ENCODE measurements at places on chromosomes 5 and 9.
A peak's percentile ranks its signal among the peaks of the same experiment; 100 is the strongest.

GRCh38 chr5:22678886-22679285 is 174.3 kb downstream of the CDH12 start:
- DNase-seq = no peak

GRCh38 chr9:114899461-114899860 is 30.9 kb downstream of the TNFSF8 start:
- DNase-seq = no peak

DNA sequence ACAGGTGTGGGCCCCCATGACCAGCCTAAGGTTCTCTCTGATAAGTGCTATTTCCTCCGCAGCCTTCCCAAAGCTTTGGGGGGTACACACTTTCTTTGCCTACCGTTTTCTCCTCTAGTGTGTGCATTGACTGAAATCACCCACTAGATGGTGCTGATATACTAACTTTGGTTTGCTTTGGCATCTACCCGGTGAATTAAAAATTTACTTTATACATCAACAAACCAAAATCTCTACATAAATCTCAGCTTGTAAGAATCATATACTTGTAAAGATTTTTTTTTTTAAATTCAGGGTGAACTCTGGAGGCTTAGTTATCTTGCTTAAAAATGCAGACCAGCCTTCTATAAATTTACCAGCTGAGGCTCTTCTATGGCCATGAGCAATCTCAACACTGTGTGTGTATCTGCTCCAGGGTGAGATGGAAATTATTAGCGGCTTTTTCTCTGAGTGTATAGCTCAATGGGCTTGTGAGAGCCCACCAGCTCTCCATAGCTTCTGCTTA is 475.7 kb upstream of the TNC start:
- no peak for DNase-seq

GRCh38 chr5:142853682-142854081 is 83.5 kb downstream of the ARHGAP26 start:
- no peak for DNase-seq

- DNase-seq = no peak
These were observed 100.7 kb downstream of the CACNA1B start for GRCh38 chr9:137978262-137978714.

DNA sequence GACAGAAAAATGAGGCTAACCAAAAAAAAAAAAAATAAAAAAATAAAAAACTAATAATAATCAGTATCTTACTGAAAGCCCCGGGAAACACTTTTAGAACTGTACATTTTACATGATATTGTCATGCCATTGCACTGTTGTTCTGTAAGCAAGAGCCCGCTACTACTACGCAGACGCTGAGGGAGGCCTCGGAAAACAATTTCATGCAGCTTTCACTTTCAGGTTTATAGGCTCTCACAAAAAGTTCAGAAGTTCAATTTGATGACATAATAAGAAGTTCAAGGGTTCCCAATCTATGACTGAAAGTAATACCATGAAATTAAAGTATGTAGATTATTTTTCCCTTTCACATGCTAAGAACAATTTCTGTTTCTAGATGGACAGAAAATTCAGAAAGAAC is 318.3 kb upstream of the ITGA1 start:
- peak; percentile 4 for DNase-seq

DNA sequence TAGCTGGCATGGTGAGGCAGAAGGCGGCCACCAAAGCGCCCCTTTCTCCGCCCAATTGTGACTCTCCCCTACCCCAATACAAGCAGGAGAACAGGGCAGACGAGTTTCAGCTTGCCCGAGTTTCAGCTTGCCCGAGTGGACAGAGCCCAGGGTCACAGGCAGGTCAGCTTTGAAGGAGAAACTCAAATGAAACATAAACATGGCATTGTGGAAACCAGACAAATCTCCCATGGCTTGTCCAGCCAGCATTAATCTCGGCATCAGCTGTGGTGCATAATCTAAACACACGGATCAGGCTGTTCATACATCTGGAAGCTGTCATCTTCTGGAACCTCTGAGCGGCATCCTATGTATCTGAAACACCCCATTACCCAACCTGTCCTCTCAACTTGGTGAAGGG is 16.9 kb downstream of the PTCH1 start:
- no peak for DNase-seq

DNA sequence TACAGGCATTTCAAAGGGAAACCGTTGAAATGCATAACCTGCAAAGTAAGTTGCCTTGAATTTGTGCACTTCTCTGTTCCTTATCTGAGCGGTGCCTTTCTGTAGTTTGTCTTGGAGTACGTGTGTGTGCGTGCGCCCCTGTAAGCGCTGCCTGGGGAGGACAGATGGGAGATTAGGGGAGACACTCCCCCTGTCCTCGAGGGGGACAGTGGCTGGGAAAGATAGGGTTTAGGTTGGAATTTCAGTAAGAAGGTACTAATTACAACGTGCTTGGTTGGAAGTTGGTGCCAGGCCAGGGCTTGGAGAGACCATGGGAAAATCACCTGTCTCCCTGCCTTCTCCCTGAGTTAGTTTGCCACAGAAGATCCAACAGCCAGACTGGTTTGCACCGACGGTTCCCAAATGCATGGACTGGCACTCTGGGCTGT is 73.2 kb downstream of the PIK3R1 start:
- no peak for DNase-seq

- no peak for DNase-seq
These were observed 10.7 kb downstream of the SLC25A25 start for GRCh38 chr9:128078504-128079434.

- DNase-seq = no peak
These were observed 176.4 kb upstream of the PITX1 start for GRCh38 chr5:135210286-135211055.

DNA sequence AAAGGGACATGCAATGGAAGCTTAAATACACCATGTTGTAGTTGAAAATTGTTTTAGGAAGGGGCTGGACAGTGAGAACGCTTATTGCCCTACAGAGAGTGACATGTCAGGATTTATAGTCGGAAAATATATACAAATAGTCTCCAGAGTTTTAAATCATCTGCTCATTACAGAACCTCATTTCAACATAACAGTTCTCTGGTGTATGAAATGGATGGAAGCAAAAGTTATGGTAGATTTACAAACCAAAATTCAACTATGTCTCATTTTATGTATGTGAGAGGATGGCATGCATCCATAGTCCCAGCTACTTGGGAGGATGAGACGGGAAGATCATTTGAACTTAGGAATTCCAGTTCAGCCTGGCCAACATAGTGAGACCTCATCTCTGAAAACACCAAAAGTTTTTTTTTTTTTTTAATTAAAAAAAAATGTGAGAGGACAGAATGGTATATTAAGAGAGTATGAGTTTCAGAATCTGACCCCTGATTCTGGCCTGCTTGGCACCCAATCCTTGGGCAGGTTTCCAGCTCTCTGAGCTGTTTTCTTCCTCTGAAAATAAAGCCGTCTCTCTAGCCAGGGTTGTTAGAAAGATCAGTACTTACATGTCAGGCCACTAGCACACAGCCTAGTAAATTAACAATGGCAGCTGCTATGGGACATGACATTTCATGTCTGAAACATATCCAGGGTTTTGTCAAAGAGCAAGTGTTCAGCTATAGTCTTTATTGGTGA is 40.1 kb downstream of the IQGAP2 start:
- DNase-seq = no peak

- DNase-seq = no peak
These were observed 158.8 kb downstream of the SLF1 start for GRCh38 chr5:94777056-94777880.

DNA sequence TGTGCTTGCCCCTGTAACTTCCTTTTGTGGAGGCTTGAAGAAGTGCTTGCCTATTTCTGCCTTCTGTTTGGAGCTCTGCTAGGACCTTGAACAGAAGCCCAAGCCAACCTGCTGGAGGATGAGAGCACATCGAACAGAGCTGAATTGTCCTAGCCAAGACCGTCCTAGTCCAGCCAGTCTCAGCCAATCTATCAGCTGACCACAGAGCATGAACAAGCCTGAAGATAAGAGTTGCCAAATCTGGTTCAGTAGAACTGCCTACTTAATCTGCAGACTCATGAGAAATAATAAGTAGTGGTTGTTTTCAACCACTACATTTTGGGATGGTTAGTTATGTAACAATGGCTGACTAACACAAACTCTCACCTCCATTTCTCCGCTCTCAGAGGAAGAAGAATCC is 4.4 kb upstream of the SNX2 start:
- no peak for DNase-seq

- no peak for DNase-seq
These were observed 380.4 kb upstream of the CTNND2 start for GRCh38 chr5:12284604-12285003.

- no peak for DNase-seq
These were observed 198.2 kb downstream of the SAXO1 start for GRCh38 chr9:18834740-18835361.

- no peak for DNase-seq
These were observed 42.9 kb downstream of the OR2K2 start for GRCh38 chr9:111287127-111287526.

DNA sequence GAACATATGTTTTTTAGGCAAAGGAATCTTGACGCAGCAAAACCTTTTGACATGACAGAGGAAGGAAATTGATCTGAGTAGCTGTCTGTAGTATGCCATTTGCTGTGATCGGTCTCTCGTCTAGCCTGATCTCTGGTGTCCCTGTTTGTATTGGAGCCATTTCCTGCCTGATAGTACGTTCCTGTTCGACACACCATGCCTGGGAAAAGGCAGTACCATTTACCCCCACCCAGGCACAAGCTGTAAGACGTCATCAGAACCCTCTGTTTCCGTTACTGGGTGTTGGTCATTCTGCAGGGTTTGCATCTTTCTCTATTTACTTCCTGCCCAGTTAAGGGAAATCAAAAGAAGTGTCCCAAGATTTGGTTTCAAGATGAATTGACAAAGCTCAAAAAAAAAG is 129.7 kb downstream of the CEMIP2 start:
- DNase-seq = no peak

- no peak for DNase-seq
These were observed 32.8 kb upstream of the PIP5K1B start for GRCh38 chr9:68672215-68672614.

GRCh38 chr9:111375817-111376564 is 46.0 kb upstream of the OR2K2 start:
- DNase-seq = no peak

DNA sequence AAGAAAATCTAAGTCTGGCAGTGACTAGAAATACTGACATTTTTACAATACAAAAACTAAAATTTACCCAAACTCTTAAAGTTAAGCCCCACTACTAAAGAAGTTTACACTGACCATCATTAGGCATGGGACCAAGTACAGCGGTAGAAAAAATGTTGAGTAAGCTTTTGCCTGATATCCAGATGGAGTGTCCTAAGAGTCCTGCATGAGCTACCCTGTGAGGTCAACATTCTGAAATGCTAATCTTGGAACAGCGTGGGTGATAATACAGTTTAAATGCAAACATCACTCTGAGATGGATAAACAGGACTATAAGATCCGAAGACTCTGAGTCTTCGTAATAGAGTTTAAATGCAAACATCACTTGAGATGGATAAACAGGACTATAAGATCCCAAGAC is 189.7 kb downstream of the DCP2 start:
- no peak for DNase-seq

DNA sequence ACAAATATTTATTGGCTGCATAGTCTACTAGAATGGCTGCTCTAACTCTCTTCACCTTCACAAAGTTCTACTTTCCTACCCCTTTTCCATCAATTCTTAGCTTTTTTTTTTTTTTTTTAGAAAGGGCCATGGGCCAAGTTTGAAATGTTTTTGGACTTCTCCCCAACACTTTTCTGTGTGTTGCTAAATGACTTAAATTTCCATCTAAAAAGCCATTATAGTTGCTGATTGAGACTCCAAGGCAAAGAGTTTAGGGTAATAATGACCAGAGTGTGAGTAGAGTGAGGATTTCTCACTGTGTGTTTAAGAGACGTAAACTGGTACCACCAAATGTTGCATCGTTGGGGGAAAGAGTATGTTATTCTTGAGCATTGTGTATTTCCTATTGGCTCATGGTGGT is 24.4 kb downstream of the TNC start:
- DNase-seq = no peak

- no peak for DNase-seq
These were observed 22.5 kb downstream of the ZDHHC21 start for GRCh38 chr9:14670718-14671117.

DNA sequence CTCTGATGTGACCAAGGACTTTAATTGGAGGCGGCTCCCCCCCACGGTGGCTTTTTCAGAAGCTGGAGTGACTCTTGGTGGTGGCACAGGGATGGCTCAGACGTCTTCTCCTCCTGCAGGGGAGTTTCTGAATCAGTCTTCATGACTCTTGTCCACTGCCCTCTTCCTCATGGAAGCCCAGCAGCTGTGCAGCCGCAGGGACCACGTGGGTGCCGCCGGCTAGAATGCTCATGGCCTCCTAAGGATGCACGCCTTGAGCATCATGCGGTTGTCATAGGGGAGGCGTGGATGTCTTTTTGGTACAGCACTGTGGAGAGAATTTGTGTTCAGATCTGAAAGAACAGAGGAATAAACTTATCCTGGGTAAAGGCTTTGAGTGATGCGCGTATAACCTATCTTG is 1.3 kb downstream of the TEX53 start:
- no peak for DNase-seq

DNA sequence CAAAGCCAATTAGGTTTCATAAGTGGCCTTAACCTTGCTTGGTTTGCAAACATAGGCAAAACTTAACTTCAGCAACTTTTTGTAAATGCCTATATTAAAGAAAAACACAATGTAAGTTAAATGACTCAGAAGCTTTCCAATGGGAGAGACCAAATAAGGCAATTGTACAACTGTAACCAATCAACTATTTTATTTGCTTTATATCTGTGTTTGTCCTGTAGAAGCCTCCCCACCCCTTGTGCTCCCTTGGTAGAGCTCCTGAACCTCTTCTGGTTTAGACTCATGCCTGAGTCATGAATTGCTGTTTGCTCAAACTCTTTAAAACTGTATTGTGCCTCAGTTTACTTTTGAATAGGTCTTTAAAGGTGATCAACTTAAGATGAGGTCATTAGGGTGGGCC is 3.0 kb upstream of the C1QTNF3 start:
- no peak for DNase-seq

GRCh38 chr9:100346836-100347235 is 5.9 kb downstream of the TEX10 start:
- DNase-seq = no peak

GRCh38 chr9:120326049-120326693 is 253.8 kb downstream of the CDK5RAP2 start:
- DNase-seq = no peak

DNA sequence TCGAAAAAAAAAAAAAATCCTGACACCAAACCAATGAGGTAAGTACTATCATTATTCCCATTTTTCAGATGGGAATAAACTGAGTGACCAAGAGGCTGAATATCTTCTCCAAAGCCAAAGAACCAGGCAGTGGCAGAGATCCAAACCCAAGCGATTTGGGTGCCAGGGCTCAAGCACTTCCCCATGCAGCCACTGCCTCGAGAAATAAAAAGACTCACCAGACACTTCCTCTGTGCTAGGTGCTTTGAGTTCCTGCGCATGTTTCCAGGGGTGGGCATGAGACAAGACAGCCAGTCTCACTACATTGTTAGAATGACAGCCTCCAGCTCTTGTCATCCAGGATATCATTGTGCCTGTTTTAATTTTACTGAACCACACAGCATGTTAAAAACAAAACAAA is 2.3 kb upstream of the RPL26L1 start:
- DNase-seq = no peak

DNA sequence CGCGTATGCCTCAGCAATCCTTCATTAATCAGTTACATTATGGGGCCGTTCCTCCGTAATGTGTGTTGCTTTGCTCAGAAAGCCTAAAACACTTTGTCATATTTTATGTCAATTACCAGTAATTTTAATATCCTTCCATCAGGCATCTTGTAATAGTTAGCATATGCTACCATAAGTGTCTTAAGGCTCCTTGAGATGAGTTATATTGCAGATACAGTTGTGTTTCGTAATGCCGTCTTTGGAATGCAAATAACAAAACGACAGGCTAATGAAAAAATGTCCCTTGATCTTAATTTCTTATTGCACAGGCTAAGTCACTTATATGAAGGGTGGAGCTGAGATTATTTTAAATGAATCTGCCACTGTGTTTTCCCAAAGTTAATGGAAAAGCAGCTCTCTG is 50.5 kb downstream of the TBCA start:
- DNase-seq = no peak
